Brain (organoid and tissue), 16 donors: ENCODE measurements at places on chromosomes 5 and 9.

- no peak for DNase-seq
Measured at GRCh38 chr9:13431692-13432091, 152.2 kb upstream of the MPDZ start.

- DNase-seq = peak; percentile 34
Measured at GRCh38 chr9:71663216-71663615, 105.1 kb downstream of the CEMIP2 start.

DNA sequence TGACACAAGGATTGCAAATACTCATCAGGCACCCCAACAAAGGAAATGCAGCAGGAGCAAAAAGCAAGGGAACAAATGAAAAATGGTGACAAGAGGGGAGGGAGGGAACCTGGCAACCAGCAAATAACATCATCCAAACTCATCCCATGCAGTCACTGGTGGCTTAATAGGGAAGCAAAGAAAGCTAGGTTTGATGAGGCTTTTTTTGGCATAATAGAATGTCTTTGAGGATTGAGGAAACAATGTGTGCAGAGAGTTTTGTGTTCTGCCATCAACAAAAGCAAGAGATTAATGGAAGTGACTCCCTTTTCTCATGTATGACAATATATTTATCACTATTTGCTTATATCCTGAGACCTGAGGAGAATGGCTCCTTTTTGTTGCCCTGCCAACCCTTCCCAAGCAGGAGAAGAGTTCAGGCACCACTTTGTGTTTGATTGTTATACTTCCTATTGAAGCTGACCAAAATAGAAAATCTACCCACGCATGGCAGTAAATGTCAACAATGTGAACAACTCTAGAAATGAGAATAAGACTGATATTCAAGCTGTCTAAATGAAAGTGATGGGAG is 375.7 kb downstream of the CAAP1 start:
- DNase-seq = no peak

DNA sequence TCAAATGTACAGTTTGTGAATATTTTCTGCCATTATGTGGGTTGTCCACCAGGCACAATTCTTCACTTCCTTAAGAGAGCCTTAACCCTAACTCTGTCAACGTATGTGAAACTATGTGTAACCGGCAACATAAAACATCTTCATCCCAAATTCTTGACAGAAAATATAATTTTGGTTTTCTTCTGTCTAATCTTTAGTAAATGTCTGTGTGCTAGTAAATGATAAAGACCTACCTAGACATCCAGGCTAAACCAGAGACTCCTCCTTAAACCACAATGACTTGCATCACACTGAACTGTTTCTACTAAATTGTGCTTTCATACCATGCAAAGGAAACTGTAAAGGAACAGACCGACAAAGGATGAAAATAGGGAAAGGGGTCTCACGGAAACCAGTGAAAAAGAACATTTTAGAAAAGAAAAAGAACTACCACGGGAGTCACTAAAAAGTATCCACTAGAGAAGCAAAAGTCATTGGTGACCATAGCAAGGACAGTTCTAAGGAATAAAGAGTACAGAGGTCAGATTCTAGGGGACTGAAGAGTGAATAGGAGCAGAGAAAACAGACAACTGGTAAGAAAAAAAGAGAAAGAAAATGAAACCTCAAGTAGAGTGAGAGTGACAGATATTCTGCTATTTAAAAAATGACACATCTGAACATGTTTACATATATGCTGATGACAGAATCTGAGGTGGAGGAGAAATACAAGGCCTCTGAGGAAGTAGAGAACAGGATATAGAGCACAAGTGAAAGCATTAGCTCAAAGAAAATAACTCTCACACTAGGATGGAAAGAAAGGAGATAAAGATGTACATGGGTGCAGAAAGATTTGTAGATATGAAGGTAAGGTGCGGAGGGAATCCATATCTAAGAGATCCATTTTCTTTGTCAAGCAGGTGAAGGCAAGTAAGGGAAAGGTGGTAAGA is 49.4 kb downstream of the FNIP1 start:
- DNase-seq = no peak

- no peak for DNase-seq
Measured at GRCh38 chr5:159489779-159490178, 159.5 kb upstream of the IL12B start.

DNA sequence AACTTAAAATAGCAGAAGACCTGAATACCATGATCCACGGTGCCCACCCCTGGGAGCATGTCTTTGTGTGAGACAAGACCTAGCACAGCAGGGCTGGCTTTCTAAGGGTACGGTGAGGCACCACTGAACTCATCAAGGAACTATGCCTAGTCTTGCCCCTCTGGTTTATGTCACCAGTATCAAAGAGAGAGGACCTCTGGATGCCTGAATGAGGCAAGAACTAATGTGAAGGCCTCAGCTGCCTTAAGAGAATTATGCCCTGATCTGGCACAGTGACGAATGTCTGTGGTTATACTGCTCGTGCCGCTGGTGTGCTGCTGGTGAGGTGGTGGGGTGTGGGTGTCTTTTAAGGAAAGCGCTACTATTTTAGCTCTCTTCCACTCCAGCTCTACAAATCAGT is 23.0 kb downstream of the NREP start:
- no peak for DNase-seq
